HTR-8/SVneo (cell line): ENCODE measurements at places on chromosomes 12 and 14.
A peak's percentile ranks its signal among the peaks of the same experiment; 100 is the strongest.

DNA sequence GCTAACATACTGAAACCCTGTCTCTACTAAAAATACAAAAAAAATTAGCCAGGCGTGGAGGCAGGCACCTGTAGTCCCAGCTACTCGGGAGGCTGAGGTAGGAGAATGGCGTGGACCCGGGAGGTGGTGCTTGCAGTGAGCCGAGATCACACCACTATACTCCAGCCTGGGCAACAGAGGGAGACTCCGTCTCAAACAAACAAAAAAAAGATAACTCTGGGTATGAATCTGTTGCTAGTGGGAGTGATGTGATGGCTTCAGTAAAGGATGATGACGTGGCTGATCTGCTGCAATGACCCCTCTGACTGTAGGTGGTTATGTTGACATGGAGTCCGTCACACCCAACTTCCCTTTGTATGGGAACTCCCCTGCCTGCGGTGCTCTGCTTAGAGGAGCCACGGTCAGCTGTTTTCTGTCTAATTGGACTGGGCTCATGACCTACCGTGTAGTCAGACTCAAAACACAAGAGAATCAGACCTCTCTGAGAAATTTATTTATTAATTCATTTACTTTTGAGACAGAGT is 59.1 kb upstream of the MED13L start:
- no peak for DNase-seq

GRCh38 chr12:97471194-97471593 is 8.6 kb downstream of the RMST start:
- DNase-seq: no peak

DNA sequence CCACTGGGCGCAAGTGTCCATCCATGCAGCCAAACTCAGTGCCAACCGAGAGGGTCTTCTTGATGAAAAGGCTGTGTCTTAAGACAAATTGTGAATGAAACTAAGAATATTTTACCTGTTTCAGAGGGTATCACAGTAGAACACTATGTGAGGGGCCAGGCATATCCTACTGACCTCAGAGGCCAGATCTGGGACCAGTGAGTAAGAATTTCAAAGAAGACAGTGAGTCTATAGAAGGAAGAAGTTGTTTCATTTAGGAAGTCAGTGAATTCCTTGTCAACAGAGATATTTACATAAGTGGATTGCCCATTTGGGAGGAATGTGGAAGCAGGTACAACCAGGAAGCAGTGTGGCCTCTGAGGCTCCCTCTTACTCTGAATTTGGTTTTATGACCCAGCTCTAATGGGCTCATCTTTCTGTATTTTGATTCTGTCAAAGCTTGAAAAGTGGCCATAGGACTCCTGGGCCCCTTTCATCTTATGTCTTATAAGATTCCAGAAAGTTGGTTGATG is 137.4 kb downstream of the ZNF664 start:
- no peak for DNase-seq

- DNase-seq: no peak
These were observed 8.6 kb downstream of the RAB5B start for GRCh38 chr12:55982319-55982936.

- peak; percentile 72 for DNase-seq
These were observed 932.3 kb downstream of the DIO2 start for GRCh38 chr14:79278798-79279644.

- DNase-seq: no peak
These were observed 333.7 kb downstream of the PCNX1 start for GRCh38 chr14:71240866-71241520.
